ENCODE measurements at places on chromosomes 11 and 22.

- no peak for DNase-seq
Observed at GRCh38 chr11:72124046-72124445, 11.5 kb upstream of the FOLR3 start.

DNA sequence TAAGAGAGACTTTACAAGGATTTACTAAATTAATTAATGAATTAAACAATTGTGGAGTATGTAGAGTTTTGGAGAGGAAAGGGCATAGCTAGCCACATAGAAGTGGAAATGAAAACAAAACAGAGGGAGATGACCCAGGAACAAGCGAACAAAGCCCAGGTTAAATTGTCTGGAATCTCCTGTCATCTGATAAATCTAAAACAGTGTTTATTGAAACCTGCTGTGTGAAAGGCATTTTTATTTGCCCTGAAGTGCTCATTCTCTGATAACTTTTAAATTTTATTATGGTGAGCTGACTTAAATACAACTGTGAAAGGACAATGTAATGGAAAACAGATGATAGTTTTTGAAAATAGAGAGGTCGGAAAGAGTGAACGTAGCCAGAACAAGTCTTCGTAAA, 682.8 kb upstream of the KIRREL3 start:
- DNase-seq: no peak

- DNase-seq: no peak
Observed at GRCh38 chr11:78542007-78542406, 32.7 kb downstream of the NARS2 start.

GRCh38 chr11:61881397-61881796, 9.9 kb downstream of the FADS3 start:
- no peak for DNase-seq

GRCh38 chr11:64716473-64717267, 6.3 kb downstream of the NRXN2 start:
- peak; percentile 49 for DNase-seq

GRCh38 chr11:64793271-64794160, 9.5 kb downstream of the MAP4K2 start:
- no peak for DNase-seq

GRCh38 chr11:46721286-46721685, 2.3 kb downstream of the F2 start:
- no peak for DNase-seq

DNA sequence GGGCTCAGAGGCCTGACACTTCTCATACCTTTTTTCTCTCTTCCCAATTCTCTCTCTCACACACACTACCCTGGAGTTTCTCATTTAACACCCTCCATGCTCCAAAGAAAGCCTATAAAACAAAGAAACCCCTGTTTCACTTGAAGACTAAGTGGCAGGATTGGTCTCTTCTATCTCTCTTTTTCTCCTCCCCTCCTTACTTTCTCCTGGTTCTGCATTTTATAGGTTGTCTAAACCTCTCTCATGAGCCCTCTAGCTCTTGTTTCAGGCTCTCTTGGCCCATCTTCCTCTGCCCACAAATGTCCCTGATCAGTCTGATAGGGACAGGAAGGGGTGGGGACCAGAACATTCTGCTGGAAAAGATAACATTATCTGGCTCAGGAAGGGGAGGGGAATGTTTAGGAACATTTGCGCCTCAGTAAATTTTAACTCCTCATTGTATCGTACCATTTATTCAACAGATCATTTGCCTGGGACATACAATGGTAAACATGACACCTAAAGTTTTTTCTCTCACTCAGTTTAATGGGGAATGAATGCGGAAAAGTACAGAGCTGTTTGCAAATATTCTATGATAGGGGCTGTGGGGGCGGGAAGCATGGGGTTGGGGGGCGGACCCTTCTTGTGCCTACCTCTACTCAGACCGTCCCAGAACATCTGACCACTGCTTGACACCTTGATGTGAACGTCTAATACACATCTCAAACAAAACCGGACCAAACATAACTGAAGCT, 10.8 kb downstream of the CRYBA4 start:
- DNase-seq: no peak

DNA sequence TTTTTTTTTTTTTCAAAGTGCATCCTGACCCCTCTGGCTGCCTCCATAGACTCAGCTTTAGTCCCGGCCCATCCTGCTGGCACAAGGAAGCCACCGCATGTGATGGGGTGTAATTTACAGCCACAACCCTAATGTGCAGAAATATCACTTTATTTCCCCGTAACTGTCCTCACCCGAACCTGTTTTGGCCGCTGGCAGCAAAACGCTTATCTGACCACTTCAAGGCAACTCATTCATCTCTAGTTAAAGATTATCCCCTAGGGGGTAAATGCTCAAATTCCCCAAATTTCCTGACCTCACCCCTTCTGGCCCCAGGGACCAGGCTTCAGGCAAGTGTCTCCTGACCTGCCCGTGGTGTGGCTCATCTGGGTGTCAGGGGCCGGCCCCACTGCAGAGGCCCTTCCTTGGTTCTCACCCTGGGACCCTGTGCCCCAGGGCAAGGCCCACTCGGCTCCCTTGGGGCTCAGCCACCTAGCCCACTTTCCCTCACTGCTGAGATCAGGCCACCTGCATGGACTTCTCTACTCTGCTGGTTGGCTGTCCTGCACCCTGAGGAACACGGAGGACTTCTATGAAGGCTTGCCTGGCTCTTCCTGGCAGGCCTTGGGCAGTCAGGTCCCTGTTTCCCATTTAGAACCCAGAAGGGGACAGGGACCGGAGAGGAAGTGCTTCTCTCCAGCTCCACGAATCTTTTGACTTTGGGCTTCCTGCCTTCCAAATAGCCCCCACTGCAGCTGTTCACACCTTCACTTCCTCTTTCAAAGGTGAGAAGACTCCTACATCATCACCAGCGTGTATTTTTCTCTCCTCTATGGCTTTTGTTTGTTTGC, 53.3 kb downstream of the WNT11 start:
- DNase-seq: no peak

DNA sequence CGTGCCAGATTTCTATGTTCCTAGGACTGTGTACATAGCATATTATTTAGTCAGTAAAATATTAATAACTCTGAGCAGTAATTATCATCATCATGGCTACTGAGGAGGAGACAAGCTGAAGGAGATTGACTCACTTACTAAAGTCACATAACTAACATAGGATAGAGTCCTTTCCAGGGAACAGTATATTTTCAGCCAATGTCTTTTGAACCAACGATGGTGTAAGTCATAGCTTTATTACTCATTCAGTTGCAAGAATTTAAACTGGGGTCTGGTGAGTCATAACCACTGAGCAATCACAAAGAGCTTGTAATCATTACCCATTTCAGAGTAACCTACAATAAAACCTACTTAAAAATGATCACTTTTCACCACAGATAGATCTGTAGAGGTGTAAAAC, 1564.8 kb upstream of the TENM4 start:
- DNase-seq: no peak

- no peak for DNase-seq
Observed at GRCh38 chr11:114098927-114099326, 39.4 kb downstream of the ZBTB16 start.

GRCh38 chr11:66045177-66045639, 3.8 kb downstream of the GAL3ST3 start:
- peak; percentile 80 for DNase-seq

DNA sequence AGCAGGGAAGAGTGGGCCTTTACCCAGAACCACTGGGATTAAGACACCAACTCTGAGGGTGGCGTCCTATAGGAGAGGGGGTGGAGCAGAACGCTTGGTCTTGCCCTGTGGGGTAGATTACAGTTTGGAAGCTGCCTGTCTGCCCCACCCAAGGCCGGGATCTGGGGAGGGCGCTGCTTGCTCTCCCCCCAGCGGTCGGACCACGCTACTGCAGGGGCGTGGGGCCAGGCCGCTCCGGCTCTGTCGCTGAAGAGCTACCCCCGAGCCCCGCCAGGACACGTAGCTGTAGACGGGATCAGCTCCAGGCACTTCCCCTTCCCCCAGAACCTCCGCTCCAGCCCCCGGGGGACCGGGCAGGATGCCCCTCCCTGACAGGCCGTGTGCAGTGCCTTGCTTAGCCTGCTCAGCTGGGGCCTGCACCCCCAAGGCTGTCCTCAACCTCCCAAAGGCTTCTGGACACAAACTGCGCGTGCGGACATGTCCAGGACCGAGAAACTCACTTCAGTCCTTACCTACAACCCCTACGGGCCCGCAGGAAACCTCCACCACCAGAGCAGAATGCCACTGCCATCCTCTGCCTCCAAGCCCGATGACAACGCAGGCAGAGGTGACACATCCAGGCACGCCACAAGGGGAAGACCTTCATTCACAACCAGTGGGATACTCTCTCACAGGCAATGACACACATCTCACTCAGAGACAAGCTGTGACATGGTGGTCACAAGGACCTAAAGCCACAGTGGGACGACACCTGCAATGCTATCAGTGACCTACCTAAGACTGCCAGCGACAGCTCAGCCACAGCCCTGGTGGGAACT, 3.6 kb downstream of the AHNAK start:
- peak; percentile 90 for DNase-seq

GRCh38 chr11:126491092-126491491, 135.6 kb downstream of the ST3GAL4 start:
- DNase-seq: no peak

DNA sequence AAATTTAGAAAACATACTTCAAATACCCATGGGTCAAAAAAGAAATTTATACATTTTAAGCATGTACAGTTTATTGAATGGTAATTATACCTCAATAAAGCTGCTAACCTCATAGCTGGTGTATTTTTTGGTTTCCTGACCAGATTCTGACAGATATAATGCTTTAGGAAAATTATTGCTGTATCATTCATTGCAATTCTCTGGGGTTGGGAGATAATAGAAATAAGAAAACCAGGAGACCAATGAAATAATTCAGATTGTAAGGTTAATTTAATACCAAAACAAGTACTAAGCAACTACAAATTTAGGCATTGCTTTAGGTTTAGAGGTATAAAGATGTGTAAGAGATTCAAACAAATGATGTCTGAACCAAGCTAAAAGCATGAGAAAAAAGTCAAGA, 120.1 kb downstream of the ENTHD1 start:
- DNase-seq: no peak

DNA sequence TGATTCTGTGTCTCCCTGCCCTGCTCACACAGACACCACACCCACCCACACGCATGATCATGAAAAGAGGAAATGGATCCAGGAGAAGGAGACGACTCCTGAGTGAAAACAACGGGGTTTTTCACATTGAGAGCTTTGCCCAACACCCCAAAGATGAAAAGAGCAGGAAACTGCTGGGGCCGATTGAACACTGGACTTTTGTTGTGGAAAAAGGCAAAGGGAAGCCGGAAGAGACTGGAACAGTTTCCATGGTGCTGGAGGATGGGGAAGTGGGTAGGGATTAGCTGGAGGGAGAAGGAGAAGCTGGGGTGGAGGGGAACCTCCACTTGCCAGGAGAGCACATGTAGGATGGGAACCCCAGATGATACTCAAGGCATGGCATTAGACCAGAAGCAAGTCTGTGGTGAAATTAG, 5.2 kb upstream of the SLC43A3 start:
- no peak for DNase-seq

- no peak for DNase-seq
Observed at GRCh38 chr22:47154621-47155081, 392.2 kb downstream of the TBC1D22A start.

GRCh38 chr11:122486793-122487495, 168.6 kb upstream of the UBASH3B start:
- no peak for DNase-seq

GRCh38 chr11:44923806-44924205, 26.9 kb downstream of the TP53I11 start:
- no peak for DNase-seq

DNA sequence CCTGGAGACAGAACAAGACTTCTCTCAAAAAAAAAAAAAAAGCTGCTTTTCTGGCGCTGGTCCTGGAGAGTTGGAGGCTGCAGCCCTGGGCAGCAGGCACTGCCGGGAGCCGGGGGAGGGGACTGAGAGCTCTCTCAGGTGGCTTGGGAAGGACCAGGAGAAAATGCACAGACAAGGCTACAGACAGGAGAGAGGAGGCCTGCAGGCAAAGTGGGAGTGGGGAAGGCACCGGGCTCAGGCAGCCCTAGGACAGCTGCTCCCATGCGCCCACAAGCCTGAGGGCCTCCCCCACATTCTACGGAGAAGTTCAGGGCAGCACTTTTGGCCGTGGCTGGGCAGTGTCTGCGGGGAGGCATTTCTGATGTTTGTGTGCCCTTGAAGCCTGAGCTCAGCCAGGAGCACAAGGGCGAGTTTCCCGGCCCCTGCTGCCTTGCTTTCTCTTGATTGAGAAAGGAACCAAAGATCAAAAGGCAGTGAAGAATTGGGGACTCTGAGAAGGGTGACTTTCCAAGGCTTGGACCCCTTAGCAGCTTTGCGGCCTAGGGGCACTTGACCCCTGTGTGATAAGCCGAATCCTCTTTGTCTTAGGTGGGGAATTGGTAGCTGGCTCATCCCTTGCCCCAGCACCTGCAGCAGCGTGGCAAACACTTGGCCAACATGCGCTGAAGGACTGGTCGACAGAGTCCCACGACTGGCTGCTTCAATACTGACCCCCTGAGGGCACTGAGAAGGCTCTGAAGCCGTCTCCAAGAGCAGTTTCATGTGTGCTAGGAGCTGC, 35.3 kb downstream of the PPM1F start:
- no peak for DNase-seq

DNA sequence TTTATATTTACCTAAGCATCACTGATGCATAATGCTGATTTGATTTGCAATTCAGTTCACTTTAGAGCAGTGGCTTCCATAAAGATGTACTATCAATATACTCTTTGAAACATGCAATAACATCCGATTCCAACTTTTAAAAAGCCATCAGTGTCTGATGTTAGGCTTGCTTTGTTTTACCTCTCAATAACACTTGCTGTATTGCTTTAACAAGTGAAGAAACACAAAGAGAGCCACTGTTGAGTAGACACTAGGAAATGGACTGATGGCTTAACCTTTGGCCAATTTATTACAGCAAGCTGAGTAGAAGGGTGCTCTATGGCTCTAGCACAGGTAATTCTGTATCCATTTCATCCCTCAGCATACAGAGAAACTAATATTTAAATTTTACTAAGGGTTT, 122.1 kb downstream of the FCHSD2 start:
- DNase-seq: no peak

- no peak for DNase-seq
Observed at GRCh38 chr22:50621356-50621880, 6.5 kb downstream of the ARSA start.

DNA sequence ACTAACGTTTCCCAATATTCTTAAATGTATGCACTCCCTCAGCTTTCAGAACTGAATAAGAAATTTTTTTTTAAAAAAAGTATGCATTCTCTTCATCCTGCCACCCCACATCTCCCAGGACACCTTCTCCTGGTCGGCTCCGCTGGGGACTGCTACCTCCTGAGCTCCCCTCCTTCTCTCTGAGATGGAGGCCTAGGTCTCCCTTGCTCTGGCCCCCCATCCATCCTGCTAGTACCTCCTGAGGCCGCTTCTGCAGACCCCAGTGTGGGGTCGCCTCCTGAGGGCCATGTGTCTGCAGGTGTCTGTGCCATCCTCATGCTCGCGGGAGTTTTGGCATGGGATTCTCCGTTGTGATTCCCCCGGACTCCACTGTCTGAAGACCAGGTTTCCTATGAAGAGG, 27.8 kb downstream of the FAM118A start:
- DNase-seq: no peak

GRCh38 chr11:36672815-36673450, 74.9 kb upstream of the RAG2 start:
- DNase-seq: no peak

Measured in left forelimb (tissue), 1 donor.